ENCODE measurements at places on chromosomes 12 and 14.

DNA sequence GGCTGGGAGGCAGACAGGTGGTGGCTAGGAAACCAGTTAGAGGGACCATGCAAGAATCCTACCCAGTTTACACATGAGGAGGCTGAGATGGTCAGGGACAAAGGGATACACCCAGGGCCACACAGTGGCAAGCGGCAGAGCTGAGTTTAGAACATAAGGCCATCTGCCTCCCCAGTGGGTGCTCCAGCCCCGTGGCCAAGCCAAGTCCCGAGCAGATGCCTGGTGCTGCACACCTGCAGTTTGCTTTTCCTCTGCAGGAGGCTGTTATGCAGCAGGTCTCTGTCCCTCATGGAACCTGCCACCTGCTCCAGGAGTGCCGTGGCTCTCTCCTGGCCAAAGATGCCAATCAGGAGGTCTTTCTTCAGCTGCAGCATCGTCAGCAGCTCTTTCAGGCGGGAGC is 70.8 kb downstream of the SYNE3 start:
- DNase-seq = no peak

DNA sequence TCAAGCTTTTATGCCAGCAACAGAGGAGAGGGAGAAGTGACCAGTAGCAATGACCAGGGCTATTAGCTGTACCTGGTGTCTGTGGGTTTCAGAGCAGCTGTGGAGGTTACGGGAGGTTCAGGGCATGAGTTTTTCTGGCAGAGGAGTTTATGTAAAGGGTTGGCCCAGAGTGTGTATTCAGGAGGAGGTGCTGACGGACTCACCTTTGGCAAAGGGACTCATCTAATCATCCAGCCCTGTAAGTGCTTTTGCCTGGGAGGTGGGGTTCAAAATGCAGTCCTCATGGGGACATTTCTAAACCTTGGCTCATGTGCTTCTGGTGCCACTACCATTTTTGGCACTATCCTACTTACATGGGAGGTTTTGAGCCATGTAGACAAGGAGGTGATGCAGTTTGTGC is 95.3 kb downstream of the DAD1 start:
- no peak for DNase-seq

DNA sequence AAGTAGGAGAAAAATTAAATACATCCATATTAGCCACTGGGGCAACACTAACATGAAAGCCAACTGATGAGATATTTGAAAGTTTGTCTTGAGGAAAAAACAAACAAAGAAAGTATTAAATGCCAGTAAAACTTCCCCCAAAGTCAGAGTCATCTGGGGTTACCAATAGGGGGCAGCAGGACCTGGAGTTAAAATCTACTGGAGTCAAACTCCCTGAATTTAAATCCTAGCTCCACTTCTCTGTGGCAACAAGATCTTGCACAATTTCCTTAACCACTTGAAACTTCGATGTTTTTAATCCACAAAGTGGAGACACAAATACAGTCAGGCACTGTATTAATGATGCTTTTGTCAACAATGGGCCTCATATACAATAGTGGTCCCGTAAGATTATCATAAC is 14.4 kb downstream of the PLEKHG7 start:
- DNase-seq = no peak

DNA sequence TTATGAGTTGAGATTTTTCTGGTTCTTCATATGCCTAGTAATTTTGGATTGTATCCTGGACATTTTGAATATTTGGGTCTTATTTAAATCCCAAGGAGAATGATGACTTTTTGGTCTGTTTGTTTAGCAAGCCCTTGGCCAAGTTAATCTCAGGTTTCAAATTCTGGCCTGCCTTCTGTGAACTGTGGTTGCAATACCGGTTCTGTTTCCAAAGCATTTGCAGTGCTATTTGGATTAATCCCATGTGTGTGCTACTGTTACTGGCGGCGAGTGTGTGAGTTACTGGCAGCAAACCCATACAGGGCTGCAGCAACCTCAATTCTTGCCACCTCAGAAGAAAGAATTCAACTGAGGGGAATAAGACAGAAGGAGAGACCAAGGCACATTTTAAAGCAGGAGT is 51.1 kb downstream of the TMEM260 start:
- DNase-seq = no peak

DNA sequence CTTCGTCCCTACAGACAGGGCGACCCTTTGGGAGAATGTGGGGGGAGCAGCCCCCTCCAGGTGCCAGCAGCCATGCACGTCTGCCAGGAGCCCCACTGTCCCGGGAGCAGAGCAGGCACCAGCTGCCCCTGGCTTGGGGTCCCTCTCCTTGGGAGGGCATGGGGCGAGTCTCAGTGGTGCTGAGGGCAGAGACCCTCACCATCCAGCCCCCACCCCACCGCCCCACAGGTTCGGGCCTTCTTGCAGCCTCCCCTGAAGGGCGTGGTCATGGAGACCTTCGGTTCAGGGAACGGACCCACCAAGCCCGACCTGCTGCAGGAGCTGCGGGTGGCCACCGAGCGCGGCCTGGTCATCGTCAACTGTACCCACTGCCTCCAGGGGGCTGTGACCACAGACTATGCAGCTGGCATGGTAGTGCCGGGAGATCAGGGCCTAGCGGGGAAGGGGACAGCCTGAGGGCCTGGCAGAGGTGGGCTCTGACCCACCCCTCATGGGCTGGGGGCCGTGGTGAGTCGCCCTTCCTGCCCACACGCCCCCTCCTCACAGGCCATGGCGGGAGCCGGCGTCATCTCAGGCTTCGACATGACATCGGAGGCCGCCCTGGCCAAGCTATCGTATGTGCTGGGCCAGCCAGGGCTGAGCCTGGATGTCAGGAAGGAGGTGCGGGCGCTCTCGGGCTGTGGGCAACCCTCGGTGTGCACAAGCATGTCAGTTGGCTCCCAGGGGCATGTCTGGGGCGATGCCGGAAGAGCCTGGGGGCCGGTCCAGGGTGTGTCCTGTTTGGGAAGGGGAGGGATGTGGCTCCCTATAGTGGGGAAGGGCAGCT is 18.8 kb downstream of the ASPG start:
- no peak for DNase-seq

DNA sequence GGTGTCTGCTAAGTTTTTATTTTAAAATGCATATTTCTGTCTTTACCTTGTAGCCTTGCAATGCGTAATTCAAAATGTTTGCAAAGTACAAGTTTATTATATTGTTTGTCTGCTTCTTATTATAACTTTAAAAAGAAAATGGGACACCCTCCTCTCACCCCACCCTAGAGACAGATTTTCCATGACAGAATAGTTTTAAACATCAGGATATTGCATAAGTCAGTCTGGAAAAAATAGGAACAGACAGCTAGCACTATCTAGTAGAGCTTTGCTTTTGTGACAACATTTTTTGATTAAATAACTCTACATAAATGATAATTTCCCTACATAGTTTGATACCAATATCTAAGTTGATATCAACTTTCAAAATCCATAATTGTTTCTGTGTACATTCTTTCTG is 71.3 kb downstream of the PDE3A start:
- DNase-seq = no peak

- no peak for DNase-seq
These were observed 14.2 kb downstream of the RPS6KL1 start for GRCh38 chr14:74908861-74909341.

DNA sequence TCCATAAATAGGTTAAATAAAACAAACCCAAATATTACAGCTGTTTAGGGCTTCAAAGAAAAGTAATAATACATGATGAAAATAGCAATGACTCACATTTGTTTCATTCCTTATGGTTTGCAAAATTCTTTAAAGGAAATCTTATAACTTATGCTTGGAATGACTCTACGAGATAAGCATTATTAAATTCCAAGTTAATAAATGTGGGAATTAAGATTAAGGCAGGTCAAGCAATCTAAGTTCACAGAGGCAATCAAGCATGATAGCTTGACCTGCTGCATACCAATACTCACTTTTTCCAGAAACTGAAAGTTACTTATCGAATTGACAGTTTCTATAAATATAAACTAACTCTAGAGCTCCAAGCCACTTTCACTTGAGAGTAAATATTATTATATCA is 1002.9 kb upstream of the SEL1L start:
- no peak for DNase-seq

- no peak for DNase-seq
These were observed 72.6 kb downstream of the LRP6 start for GRCh38 chr12:12194206-12194605.
